ENCODE measurements at places on chromosomes 1 and 21.

GRCh38 chr1:162857850-162858249 lies 3.1 kb downstream of the CCDC190 start:
- DNase-seq: no peak

GRCh38 chr1:116268211-116268610 lies 104.8 kb upstream of the ATP1A1 start:
- no peak for DNase-seq

DNA sequence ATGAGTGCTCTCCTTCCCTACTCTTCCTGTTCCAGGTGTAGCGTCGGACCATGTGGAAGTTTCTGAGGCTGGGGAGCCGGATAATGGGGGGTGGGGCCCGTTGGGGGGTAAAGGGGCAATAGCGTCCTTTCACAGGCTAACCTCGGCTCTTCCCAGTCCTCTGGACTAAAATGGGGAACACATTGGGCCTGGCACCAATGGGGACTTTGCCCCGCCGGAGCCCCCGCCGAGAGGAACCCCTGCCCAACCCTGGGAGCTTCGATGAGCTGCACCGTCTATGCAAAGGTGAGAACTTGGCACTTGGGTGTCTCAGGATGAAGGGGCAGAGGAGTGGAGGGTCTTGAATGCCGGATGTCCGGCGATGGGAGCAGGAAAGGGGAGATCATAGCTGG lies 456 bp downstream of the TOMM40L start:
- no peak for DNase-seq

- DNase-seq: no peak
Observed at GRCh38 chr1:76998582-76999223, 131.4 kb downstream of the ST6GALNAC5 start.

- no peak for DNase-seq
Observed at GRCh38 chr1:201500670-201501120, 6.2 kb downstream of the CSRP1 start.

- no peak for DNase-seq
Observed at GRCh38 chr1:15341634-15342407, 67.9 kb upstream of the EFHD2 start.

DNA sequence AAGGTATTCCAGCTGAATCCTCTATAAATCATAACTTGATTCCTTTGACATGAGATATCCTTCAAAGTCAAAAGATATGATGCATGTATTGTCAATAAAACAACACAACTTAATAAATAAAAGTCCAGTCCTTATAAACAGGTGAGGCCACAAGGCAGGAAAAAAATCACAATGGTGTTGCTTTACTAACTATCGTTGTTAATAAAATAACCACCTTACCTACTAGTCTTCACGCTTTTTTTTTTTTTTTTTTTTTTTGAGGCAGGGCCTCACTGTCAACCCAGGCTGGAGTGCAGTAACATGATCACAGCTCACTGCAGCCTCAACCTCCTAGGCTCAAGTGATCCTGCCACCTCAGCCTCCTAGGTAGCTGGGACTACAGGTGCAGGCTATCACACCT lies at the start of gene TMEM81:
Gene TMEM81 (minus strand): TSS at position 101 of the 400 bp plus-strand sequence. CDS start 140 bp downstream, outside the sequence.
- no peak for DNase-seq

DNA sequence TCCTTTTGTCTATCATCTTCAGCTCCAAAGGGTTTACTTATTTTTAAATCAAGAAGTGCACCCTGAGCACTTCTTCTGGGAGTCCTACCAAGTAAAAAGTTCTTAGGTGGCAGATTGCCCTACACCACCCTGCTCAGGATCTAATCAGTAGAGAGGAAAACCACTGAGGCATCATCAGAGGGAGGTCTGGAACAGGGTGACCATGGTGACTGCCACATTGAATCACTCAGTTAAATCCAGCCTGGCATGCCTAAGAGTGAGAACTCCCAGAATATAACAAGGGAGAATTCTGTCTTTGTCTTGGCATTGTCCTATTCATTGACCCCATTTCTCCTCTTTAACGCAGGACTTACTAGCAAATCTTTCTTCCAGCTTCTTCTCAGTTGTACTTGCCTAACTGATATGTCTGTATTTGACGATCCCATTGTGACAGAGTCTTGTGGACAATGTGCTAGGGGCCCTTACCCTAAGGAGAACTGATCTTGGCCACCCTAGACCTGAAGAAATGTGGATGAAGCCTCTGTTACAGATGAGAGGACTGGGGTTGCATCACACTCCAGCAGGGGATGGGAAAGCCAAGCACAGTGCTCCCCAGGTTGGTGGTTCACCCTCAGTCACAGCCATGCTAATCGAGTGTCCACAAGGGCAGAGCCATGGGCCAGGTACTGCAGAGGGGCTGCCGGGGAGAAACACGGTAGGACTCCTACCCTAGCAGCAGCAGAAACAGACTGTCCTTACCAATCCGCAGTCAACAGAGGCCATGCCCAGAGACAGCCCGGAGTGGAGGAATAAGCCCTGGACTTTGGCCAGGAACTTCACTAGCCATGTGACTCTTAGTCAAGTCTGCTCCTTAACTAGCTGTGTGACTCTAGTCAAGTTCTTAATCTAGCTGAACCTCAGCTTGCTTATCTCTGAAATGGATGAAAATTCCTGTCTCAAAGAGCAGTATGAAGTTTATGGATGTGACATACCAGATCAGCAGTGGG lies 15.4 kb downstream of the PKP1 start:
- no peak for DNase-seq
